ENCODE measurements at places on chromosomes 13 and 19.

DNA sequence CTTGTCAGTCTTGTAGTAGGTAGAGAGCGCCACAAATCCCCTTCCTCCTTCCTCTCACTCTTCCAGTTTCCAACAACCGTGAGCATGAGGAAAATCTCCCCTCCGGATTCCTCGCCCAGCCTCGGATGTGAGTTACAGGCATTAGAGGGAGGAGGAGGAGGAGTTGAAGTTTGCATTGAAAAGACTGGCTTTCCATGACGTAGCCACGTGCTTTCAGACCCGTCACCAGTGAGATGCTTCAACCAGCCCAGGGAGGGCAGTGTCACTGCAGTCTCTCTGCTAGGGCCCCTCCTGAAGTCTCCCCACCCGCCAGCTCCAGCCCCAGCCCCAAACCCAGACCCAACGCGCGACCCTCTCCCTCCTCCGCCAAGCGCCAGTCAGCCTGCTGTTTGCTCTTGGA lies 442 bp upstream of the FGF14 start:
- DNase-seq: no peak

GRCh38 chr19:43532962-43533545 lies at the start of gene ZNF575:
Gene ZNF575 (plus strand): TSS chr19:43533188. CDS start chr19:43534423, 1,235 bp downstream.
- DNase-seq: peak; percentile 86

DNA sequence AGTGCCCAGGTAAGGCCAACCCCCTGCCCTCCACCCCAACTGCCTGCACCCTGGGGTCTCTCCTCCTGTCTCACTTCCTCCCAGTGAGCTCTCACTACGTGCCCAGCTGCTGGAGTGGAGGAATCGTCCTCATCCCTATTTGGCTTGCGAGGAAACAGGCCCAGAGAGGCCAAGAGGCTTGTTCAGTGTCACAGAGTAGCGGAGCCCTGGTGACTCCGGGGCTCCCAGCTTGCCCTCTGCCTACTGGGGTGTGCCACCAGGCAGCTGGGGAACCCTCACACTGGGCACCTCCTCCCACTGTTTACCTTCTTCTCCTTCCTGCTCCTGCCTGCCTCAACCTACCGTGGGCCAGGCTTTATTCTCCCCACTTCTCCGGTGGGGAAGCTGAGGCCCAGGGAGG lies 5.6 kb downstream of the TMED1 start:
- DNase-seq: no peak

- no peak for DNase-seq
Measured at GRCh38 chr13:76029088-76029487, 393.0 kb downstream of the LMO7 start.

- no peak for DNase-seq
Measured at GRCh38 chr13:66842766-66843165, 387.4 kb downstream of the PCDH9 start.

GRCh38 chr13:34776390-34776981 lies 165.6 kb upstream of the NBEA start:
- no peak for DNase-seq

DNA sequence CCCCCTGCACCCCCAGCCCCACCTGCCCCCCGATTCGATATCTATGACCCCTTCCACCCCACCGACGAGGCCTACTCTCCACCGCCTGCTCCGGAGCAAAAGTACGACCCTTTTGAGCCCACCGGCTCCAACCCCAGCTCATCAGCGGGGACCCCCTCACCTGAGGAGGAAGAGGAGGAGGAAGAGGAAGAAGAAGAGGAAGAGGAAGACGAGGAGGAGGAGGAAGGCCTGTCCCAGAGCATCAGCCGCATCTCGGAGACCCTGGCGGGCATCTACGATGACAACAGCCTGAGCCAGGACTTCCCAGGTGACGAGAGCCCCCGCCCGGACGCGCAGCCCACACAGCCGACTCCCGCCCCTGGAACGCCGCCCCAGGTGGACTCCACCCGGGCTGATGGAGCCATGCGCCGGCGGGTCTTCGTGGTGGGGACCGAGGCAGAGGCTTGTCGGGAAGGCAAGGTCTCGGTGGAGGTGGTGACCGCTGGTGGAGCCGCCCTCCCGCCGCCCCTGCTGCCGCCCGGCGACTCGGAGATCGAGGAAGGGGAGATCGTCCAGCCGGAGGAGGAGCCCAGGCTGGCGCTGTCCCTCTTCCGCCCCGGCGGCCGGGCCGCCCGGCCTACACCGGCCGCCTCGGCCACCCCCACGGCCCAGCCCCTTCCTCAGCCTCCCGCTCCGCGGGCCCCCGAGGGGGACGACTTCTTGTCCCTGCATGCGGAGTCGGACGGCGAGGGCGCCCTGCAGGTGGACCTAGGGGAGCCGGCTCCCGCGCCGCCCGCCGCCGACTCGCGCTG lies 9.2 kb downstream of the SCAF1 start:
- DNase-seq: no peak

All from CD4-positive, alpha-beta T cell treated with Interleukin-6 at 100 ng/mL for 8 hours (primary cell).